ENCODE measurements at places on chromosomes 12 and 14.

DNA sequence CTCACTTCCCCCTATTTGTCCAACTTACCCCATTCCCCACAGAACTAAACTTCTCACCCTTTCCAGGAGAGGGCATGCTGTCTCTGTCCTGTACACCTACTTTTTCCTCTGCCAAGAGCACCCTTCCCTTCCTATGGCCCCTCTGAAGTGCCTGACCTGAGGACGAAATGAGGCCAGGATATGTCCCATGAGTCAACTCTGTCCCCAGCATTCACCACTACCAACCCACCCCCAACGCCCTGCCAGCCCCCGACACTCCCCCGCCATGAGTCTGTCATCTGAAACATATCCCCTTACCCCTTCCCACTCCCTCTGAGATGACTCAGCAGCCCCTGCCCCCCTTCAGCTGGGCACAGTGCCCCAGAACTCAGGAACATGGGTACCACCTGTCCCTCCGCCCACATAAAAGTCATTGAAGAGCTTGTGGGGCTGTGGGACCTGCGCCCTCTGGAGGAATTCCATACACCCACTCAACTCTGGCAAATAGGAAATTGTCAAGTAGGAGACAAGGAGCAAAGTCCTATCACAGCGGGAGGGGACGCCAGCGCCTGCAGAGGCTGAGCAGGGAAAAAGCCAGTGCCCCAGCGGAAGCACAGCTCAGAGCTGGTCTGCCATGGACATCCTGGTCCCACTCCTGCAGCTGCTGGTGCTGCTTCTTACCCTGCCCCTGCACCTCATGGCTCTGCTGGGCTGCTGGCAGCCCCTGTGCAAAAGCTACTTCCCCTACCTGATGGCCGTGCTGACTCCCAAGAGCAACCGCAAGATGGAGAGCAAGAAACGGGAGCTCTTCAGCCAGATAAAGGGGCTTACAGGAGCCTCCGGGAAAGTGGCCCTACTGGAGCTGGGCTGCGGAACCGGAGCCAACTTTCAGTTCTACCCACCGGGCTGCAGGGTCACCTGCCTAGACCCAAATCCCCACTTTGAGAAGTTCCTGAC lies 26.3 kb downstream of the ITGA7 start:
- DNase-seq = no peak

- DNase-seq = no peak
Observed at GRCh38 chr12:105864901-105865300, 273.9 kb downstream of the NUAK1 start.

- DNase-seq = no peak
Observed at GRCh38 chr12:50765095-50765911, 1.4 kb downstream of the ATF1 start.

- DNase-seq = no peak
Observed at GRCh38 chr14:96888158-96888557, 91.0 kb downstream of the VRK1 start.

- no peak for DNase-seq
Observed at GRCh38 chr12:10131111-10131690, 1.2 kb upstream of the CLEC7A start.

- no peak for DNase-seq
Observed at GRCh38 chr14:90844321-90844720, 28.1 kb upstream of the TTC7B start.

- DNase-seq = no peak
Observed at GRCh38 chr12:49451468-49452259, 84.4 kb downstream of the SPATS2 start.

GRCh38 chr12:1630133-1630826 lies 1.2 kb downstream of the WNT5B start:
- DNase-seq = no peak

GRCh38 chr14:97946240-97946639 lies 1149.1 kb downstream of the VRK1 start:
- DNase-seq = no peak

- no peak for DNase-seq
Observed at GRCh38 chr14:39988939-39989338, 556.7 kb upstream of the FBXO33 start.

DNA sequence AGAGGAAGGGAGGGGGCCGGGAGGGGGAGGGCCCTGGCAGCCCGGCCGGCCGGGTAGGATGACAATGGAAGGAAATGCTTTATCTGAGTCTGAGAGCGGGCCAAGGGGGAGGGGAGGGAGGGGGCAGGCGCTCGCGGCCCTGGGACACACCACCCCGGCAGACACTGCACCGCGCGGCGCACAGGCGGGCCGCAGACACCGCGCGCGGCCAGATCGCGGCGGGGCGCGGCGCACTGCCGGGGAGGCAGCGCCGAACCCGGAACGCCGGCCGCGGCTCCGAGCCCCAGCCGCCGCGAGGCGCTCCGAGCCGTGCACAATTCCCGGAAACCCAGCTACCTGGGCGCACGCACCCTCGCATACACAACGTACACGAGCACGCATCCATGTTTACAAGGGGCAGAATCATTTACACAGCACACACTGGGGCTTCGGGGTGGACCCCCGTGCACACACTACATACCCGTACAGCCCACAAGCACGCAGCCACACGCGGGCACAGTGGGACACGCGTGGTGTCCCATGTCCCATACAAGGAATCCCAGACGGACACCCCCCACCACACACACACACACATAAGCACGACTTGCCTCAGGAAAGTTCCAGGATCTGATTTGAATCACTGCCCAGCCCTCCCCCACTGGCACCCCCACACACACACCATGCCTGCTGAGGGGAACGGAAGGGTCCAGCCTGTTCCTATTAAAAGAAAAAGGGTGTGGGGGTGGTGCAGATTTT lies at the start of gene HDAC7:
TSS of gene HDAC7 (minus strand) at position 8 of the 735 bp plus-strand sequence. CDS start 118 bp downstream, outside the sequence.
- DNase-seq = no peak

DNA sequence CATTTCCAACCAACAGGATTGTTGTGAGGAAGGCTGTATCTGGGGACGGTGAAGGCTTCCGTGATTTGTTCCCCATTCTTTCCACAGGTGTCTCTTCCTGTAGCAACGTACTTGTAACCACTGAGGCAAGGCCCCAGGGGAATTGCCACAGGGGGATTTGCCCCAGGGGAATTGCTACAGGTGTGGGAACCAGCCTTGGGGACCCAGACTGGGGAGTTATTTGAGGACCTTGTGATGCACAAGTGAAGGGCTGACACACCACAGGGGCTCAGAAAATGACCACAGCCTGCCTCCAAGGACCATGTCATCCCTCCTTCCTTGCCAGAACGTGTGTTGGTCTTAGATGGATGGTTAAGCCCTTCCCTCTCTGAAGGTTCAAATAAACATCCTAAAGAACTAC lies 131.4 kb upstream of the RGS6 start:
- DNase-seq = no peak

DNA sequence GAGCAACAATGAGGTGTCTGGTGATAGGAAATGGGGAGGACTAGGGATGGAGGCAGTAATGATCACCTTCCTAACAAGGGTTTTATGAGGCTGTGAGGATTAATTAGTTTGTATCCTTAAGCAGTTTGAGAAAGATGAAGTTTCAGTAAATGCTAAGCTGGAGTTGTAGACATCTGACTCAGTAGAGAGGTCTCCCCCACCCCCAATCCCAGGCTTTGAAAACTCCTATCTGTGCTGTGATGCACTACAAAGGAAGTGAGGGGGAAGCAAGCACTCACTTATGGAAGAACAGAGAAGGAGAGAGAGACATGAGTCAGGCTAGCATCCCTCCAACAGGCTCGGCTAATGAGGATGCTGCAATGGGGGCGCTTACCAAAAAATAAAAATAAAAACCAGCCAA lies 5.5 kb upstream of the BCL11B start:
- DNase-seq = no peak

DNA sequence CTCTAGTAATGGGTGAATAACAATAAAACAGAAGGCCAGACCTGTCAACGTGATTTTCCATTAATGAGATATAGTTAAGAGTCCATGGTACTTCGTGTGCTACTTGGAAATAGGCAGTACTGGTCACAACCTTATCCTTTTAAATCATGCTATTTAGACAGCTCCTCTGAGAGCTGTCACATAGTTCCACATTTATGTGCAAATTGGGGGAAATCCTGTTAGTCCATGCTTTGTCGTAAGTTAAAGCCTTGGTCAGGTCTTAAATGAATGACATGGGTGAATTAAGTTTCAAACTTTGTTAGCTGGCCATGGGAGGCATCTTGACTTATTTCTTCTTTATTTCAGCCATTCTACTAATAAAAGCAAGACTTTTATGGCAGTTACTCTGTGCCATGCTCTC lies 11.9 kb upstream of the BHLHE41 start:
- DNase-seq = no peak

DNA sequence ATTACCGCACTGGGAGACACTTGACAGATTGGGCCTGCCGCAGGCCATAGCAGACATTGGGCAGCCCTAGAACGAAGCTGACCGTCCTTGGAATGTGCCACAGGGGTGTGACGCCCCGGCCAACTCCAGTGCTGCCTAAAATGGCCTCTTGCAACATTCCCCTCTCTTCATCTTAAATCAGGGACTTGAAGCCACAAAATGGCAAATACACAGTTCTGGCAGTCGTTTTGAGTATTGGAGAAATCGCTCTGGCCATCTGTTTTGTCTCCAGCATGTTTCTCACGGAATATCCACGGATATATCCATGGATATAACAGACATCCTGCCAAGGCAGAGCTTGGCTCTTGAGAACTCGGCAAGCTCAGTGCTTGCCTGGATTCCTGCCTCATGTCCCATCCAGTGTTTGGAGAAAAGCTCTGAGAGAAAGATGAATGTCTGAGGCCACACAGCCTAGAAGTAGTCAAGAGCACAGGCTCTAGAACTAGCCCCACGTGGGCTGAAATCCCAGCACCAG lies 158.4 kb downstream of the CHST11 start:
- no peak for DNase-seq

DNA sequence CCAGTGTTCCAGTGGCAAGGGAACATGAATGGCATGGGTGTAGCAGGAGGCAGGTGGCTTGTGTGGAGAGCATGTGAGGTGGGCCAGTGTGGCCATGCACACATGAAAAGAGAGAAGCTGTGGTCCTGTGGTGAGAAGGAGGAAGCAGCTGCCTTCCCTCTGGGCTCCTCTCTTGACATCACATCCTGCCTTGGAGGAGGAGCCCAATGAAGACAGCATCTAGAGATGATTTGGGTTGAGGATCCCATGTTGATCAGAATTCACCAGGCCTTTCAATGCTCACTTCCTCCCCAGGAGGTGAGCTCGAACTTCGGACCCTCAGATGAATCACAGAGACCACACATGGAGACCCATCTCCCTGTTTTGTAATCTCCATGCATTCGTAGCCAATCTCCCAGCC lies 82.6 kb downstream of the LRRC74A start:
- no peak for DNase-seq

DNA sequence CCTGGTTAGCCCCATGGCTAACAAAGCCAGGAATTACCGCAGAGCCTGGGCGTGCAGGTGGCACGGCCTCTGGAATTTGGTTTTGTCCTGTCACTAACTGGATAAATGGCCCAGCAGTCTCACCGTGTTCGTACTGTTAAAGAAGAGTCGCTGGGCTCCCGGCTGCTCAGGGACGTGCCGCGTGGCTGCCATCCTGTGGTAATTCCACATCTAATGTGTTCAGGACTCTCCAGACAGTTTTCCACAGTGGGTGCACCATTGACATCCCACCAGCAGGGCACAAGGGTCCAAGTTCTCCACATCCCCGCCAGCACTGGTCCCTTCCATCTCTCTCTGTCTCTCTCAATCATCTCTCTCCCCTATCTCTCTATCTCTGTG lies 19.6 kb downstream of the NOC4L start:
- DNase-seq = no peak

- no peak for DNase-seq
Observed at GRCh38 chr12:49292729-49293055, 2.3 kb upstream of the PRPH start.

DNA sequence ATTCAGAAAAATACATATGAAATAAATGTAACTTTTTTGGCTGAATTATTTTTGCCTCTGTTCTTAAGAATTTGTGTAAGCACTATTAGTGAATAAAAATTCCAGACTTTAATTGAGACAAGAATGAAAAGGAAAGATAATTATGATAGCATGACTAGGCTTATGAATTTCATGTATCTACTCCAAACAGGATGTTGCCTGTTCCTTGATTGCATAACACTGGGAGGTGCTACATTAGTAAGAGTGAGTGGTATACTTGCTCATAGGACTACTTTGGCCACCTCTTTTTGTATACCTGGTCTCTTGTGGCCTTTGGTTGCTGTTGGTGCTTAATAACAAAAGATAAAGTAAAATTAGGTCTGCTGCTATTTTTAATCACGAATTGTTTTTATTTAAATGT lies 112.8 kb downstream of the NAV3 start:
- no peak for DNase-seq

GRCh38 chr14:104705340-104706047 lies 16.1 kb downstream of the INF2 start:
- no peak for DNase-seq

- no peak for DNase-seq
Observed at GRCh38 chr12:119301379-119301778, 33.1 kb upstream of the CCDC60 start.

DNA sequence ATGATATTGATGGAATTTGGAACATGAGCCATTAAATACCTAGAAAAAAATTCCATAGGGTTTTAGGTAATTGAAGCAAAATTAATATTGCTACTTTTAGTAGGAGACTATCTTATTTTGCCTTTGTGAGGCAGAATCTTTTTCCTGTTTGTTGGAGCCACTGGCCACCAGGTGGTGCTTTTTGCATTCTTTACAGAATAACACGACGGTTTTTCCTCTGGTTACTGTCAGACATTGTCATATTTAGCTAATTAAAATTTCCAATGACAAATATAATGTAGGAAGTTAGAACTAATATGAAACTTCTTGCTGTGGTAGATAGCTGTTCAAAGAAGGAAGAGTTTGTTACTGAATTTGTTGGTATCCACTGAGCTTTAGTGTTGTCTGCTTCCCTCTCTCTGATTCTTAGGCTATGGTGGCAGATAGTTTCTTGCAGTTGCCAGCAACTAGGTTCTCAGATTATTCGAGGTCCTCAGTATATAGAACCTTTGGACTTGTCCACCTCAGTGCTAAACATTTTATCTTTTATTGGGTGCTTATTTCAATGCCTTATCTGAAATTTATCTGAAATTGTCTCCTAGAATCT lies 25.7 kb downstream of the RAB21 start:
- DNase-seq = peak; percentile 7

- DNase-seq = no peak
Observed at GRCh38 chr12:55619354-55620138, 17.1 kb upstream of the OR10P1 start.

GRCh38 chr14:24195186-24196070 lies at the start of gene TM9SF1:
Gene TM9SF1 (minus strand): TSS chr14:24195441. CDS start chr14:24195019, 422 bp downstream.
- DNase-seq = peak; percentile 78

GRCh38 chr12:6691473-6691872 lies 2.3 kb upstream of the ZNF384 start:
- no peak for DNase-seq

- DNase-seq = no peak
Observed at GRCh38 chr14:75859746-75860145, 122.0 kb downstream of the TGFB3 start.

- DNase-seq = no peak
Observed at GRCh38 chr12:21694660-21695059, 37.0 kb upstream of the LDHB start.

DNA sequence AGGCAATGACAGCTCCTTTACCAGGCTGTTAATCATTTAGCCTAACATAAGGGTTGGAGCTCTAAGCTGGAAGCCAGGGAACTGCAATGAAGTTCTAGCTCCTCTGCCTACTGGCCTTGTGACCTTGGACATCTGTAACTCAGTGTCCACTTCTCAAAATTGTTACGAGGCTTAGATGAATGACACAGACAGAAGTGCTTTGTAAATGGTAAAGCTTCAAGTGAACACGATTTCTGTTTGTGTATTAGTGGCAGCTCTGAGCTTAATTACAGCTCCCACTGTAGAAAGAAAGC lies 122.8 kb downstream of the EML1 start:
- DNase-seq = no peak
